ENCODE measurements at places on chromosomes 7 and 10. TPM values are rescaled to one million over a fixed set of nuclear protein-coding genes. Genes with fewer than 3 reads are reported as not detected.

Gene ASB10
- total RNA-seq, result not detected

Gene CHAT
- total RNA-seq, result not detected

Gene CALML5
- total RNA-seq, result not detected

Gene CAV2
- total RNA-seq, result 37.9 TPM

Gene CLRN3
- not detected for total RNA-seq

Gene CPA4
- total RNA-seq, result 9.4 TPM

Gene EBF3
- total RNA-seq, result not detected
